Esophagus muscularis mucosa (tissue), 4 donors: ENCODE measurements at places on chromosomes 7 and 10. TPM values are rescaled to one million over a fixed set of nuclear protein-coding genes. Genes with fewer than 3 reads are reported as not detected.

Gene PDE6C
- total RNA-seq: not detected

Gene SEMA3A
- total RNA-seq: 39.0 TPM

Gene PCLO
- total RNA-seq: 2.9 TPM

Gene PHTF2
- 14.9 TPM for total RNA-seq

Gene GPR158
- total RNA-seq: under 0.01 TPM

Gene CHAT
- total RNA-seq: not detected

Gene OR2A5
- not detected for total RNA-seq

Gene PITX3
- not detected for total RNA-seq

Gene MKX
- total RNA-seq: 19.2 TPM

Gene HOXA1
- 0.42 TPM for total RNA-seq

Gene ANK3
- 26.4 TPM for total RNA-seq

Gene GSTO1
- 150 TPM for total RNA-seq

Gene PAX4
- not detected for total RNA-seq

Gene PTPRZ1
- total RNA-seq: 6.9 TPM

Gene PLAU
- 38.3 TPM for total RNA-seq

Gene PROSER2
- total RNA-seq: 2.5 TPM

Gene CNNM1
- 2.0 TPM for total RNA-seq
